Anterior cingulate cortex (tissue), 58 donors: ENCODE measurements at places on chromosomes 7 and 10.

GRCh38 chr7:106616708-106617051 is 44.3 kb downstream of the CCDC71L start:
- no peak for DNase-seq

DNA sequence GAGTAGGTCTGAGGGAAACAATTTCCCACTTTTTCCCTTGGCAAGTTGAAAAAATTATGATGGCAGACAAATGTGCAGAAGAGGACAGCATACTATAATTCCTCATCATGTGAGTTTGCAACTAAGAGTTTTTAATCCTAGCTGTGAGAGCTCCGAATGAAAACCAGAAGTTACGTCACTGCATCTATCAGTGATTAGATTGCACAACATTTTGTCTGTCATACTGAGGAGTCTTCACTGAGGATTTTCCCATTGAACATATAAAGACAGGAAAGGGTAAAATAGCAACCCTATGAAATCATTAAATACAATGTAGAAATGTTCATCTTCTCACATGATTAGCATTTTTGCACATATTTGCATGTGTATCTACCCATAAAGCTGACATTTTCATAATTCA is 45.8 kb downstream of the ZNF736 start:
- no peak for DNase-seq

- DNase-seq = no peak
Measured at GRCh38 chr7:140876519-140877248, 48.0 kb downstream of the BRAF start.

GRCh38 chr7:122618585-122619189 is 80.2 kb downstream of the RNF133 start:
- no peak for DNase-seq

- DNase-seq = no peak
Measured at GRCh38 chr10:26797340-26797739, 63.4 kb downstream of the ABI1 start.

DNA sequence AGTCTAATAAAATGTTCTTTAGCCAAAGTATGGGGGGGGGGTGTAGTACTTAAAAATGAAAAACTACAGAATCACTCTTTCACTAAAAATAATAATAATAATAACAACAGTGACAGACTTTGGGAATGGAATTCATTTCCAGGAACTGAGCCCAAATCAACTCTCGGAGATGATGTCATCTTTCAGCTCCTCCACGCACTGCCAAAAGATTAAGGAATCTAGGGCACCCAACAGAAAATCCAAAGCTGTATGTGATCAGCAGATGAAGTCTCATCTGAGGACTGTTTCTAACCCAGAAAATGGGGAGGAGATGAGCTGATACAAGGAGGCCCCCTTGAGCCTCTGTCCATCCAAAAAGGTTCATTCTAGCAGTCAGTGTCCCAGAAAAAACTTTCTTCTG is 54.5 kb downstream of the GRB10 start:
- no peak for DNase-seq

GRCh38 chr7:8215648-8216333 is 46.2 kb downstream of the ICA1 start:
- no peak for DNase-seq

DNA sequence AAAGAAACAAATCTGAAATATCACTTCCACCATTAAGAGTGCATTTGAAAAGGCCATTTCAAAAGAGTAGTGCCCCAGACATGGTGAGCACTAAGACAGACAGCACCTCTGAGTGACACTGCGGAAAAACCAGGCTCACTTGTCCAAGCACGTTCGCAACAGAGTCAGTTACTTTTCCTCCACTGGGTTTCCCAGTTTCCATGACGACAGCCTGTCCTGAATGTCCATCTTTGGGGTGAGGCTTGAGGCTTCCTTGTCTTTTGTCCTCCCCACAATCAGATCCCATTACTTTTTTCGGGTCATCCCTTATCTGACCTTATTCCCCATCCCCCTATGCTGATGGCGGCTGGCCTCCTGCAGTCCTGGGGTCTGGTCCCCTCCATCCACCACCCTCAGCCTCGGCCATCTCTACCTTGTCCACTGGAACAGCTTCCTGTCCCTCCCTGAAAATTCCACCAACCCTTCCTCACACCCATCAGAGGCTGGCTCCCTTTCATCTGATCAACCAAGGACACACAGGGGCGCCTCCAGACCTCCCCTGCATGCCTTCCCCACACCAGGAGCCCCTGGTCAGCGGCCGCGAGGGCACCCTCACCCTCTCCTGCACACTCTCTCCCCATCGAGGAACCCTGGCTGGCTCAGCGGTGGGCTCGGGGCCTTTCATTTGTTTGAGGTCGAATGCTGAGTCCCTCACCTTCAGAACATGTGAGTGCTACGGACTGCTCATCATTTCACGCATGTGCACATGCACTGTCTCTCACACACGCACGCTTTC is 363.6 kb downstream of the DNAJB6 start:
- no peak for DNase-seq

- DNase-seq = no peak
Measured at GRCh38 chr10:100129424-100129823, 47.8 kb upstream of the CPN1 start.

- no peak for DNase-seq
Measured at GRCh38 chr7:105654095-105654686, 72.9 kb upstream of the EFCAB10 start.

- DNase-seq = no peak
Measured at GRCh38 chr10:98539578-98539977, 92.8 kb upstream of the HPS1 start.

- DNase-seq = no peak
Measured at GRCh38 chr10:96441322-96441885, 72.3 kb downstream of the TLL2 start.
